ENCODE measurements at places on chromosomes 2 and 18.

DNA sequence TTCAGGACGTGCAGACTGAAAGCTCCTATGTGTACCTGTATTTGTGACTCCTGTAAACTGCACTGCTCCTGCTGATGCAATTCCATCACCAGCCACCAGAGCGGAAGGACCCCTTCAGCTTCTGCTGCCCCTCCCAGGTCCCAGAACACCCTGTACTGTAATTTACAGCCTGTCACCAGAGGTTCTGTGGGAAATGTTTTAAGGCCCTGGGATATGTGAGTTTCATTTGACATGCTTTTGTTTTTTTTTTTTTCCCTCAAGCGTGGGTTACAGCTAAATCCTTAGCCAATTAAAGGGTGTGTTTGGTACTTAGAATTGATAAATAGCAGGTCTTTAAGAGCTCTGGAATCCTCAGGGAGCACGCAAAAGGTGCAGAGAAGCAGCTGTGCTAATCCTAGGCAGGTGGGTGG is 79.4 kb downstream of the KCTD1 start:
- no peak for DNase-seq

- no peak for DNase-seq
Observed at GRCh38 chr18:28174181-28174905, 2.6 kb downstream of the CDH2 start.

GRCh38 chr2:216727346-216728122 is 32.2 kb upstream of the IGFBP5 start:
- DNase-seq, result no peak

DNA sequence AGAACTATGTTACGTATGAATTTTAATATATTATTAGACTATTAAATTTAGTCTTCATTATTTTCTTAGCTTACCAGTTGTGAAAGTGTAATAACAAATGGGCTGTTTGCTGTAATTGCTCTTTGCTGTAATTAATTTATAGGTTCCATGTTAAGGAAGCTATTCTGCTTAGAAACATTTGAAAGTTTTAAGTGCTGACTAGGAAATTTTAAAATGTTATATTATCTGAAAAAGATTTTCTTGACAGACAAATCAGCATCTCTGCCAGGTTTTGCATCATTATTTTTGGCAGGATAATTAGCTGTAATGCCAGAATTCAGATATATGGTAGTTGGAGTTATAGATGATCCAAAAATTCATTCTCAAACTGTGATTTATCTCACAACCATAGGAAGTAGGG is 42.2 kb downstream of the OTX1 start:
- DNase-seq, result no peak

DNA sequence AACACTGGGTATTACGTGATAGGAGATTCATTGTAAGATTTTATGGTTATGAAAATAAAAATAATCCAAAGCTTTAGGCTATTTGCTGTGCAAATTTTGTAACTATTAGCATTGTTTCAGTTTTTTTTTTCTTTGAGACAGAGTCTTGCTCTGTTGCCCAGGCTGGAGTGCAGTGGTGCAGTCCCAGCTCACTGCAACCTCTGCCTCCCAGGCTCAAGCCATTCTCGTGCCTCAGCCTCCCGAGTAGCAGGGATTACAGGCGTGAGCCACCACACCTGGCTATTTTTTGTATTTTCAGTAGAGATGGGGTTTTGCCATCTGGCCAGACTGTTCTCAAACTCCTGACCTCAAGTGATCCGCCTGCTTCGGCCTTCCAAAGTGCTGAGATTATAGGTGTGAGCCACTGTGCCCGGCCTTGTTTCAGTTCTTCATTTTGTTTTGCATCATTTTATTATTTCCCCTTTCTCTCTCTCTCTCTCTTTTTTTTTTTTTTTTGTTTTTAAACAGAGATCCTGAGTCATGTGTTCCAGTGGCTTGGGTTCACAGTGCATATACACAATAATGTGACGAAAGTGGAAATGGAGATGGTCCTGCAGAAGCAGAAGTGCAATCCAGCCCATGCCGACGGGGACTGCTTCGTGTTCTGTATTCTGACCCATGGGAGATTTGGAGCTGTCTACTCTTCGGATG is 25.8 kb downstream of the CASP10 start:
- DNase-seq, result no peak

DNA sequence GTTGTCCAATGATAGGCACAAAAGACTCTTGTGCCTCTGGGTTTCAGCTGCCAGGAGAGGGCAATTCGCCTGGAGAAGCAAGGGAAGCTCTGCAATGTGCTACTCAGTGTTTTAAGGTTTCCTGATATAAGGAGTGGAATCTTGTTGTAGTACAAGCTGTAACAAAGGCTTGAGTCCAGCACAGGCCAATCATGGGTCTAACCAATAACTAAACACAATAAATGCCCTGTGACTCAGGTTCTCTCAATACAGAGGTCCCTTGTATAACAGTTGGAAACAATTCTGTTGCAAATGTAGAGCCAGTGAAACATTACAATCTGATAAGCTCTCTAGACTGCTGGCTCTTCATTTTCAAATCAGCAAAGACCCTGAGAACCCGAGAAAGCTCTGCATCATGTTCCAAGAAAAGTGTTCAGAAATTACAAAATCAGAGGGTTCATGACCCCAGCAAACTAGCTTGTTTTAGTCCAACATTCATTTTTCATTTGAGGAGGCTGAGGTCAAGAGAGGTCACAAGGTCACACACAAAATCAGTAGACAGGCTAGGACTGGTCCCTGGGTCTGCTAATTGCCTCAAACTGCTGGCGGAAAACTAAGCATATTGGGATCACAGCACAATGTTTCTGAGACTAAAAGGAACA is 59.0 kb upstream of the DNMT3A start:
- no peak for DNase-seq
